ENCODE measurements at places on chromosomes 1 and 21.

DNA sequence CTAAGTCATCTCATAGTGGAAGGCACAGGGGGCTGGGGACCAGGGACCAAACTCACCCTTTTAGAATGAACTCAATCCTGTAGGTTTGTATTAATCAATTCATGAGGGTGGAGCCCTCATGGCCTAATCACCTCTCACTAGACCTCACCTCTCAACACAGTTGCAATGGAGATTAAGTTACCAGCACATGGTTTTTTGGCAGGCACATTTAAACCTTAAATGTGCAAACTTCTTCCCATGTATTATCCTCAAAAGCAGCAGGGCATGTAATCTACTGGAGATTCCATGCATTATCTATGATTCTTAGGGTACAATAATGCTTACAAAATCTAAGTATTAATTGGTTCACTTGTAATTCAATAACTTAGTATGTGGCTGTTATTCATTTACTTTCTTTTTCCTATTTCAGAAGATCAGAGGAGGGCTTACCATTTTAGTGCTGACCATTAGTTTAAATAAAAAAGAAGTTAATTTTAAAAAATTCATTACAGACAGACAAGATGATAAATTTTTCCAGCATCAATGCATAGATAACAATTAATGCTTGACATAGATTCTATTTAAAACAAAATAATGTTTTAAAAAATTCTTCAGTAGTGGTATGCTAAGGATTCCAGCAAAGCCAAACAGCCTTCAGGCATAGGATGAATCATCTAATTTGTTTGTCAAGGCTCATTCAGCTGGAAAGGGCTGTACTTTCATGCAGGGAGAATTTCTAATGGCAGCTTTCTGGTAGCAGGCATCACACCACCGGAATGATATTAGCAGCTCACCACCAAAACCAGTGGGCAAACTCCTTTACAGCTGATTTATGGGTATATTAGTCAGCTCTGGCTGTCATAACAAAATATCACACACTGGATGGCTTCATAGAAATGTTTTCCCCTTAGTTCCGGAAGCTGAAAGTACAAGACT is 124.6 kb upstream of the ZNF648 start:
- DNase-seq: no peak
- peaks cover 2% of the 10 kb centered on the region for H3K27me3 ChIP-seq
- H3K4me1 ChIP-seq: no peaks in the 10 kb centered on the region
- H3K4me3 ChIP-seq: no peak overlapping the region

DNA sequence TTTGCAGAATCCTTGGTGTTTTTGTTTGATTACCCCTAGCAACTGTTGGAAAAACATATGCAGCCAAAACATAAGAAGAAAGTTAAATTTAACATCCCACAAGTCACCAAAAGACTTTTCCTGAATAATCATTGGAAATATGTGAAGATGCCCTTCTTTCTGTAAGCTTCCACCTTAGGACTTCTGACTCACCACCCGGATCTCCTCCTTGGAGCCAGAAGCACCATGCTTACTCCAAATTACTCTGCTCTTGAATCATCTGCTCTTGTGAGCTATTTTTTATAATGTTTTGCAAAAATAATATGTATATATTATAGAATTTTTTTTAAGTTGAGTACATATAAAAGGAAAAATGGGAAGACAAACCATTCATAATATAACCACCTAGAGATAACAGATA is 391.7 kb downstream of the KCTD3 start:
- no peaks in the 10 kb centered on the region for H3K36me3 ChIP-seq
- H3K4me1 ChIP-seq: no peaks in the 10 kb centered on the region
- no peak overlapping the region for H3K4me3 ChIP-seq
- H3K27me3 ChIP-seq: no peaks in the 10 kb centered on the region
- H3K27ac ChIP-seq: no peak overlapping the region
- no peak for DNase-seq

GRCh38 chr1:179178950-179179349 is 50.5 kb downstream of the ABL2 start:
- DNase-seq: no peak
- no peak overlapping the region for H3K4me3 ChIP-seq
- H3K36me3 ChIP-seq: no peaks in the 10 kb centered on the region
- H3K27me3 ChIP-seq: no peaks in the 10 kb centered on the region

- H3K4me1 ChIP-seq: peaks cover 8% of the 10 kb centered on the region
- H3K36me3 ChIP-seq: peaks cover 4% of the 10 kb centered on the region
- DNase-seq: no peak
Measured at GRCh38 chr1:1945782-1946393, 26.8 kb upstream of the TMEM52 start.

Measured in naive thymus-derived CD8-positive, alpha-beta T cell (primary cell).